ENCODE measurements at places on chromosomes 7 and 10. TPM values are rescaled to one million over a fixed set of nuclear protein-coding genes. Genes with fewer than 3 reads are reported as not detected.

SLC26A5 gene
- polyA plus RNA-seq: 0.49 TPM

ASB10 gene
- polyA plus RNA-seq: not detected

MLLT10 gene
- polyA plus RNA-seq: 17.4 TPM

IDI2 gene
- polyA plus RNA-seq: not detected

TYW1B gene
- polyA plus RNA-seq: 1.1 TPM

FGL2 gene
- polyA plus RNA-seq: 0.85 TPM

PNLIPRP3 gene
- polyA plus RNA-seq: not detected

TMEM176A gene
- polyA plus RNA-seq: 19.5 TPM

PLXNA4 gene
- 3.6 TPM for polyA plus RNA-seq

HOXA7 gene
- 1.3 TPM for polyA plus RNA-seq

TUBAL3 gene
- 0.24 TPM for polyA plus RNA-seq

TMEM176B gene
- 20.1 TPM for polyA plus RNA-seq

CDH23 gene
- polyA plus RNA-seq: 5.9 TPM

WBP1L gene
- polyA plus RNA-seq: 23.8 TPM

UNC5B gene
- 31.8 TPM for polyA plus RNA-seq

AGBL3 gene
- 0.64 TPM for polyA plus RNA-seq

DIP2C gene
- polyA plus RNA-seq: 22.3 TPM

ERVW-1 gene
- not detected for polyA plus RNA-seq

GAD2 gene
- 87.6 TPM for polyA plus RNA-seq

LAMB4 gene
- polyA plus RNA-seq: not detected

DNAH11 gene
- not detected for polyA plus RNA-seq

C7orf25 gene
- 1.7 TPM for polyA plus RNA-seq

IFIT1 gene
- 15.9 TPM for polyA plus RNA-seq

ZNF746 gene
- polyA plus RNA-seq: 12.5 TPM

UBN2 gene
- 2.8 TPM for polyA plus RNA-seq

RTKN2 gene
- polyA plus RNA-seq: 1.6 TPM

CDC14C gene
- not detected for polyA plus RNA-seq

GPRIN2 gene
- not detected for polyA plus RNA-seq

ADAM22 gene
- polyA plus RNA-seq: 9.8 TPM

All from brain (organoid and tissue), 16 donors.